ENCODE measurements at places on chromosomes 6 and 20. TPM values are rescaled to one million over a fixed set of nuclear protein-coding genes. Genes with fewer than 3 reads are reported as not detected.

DNA sequence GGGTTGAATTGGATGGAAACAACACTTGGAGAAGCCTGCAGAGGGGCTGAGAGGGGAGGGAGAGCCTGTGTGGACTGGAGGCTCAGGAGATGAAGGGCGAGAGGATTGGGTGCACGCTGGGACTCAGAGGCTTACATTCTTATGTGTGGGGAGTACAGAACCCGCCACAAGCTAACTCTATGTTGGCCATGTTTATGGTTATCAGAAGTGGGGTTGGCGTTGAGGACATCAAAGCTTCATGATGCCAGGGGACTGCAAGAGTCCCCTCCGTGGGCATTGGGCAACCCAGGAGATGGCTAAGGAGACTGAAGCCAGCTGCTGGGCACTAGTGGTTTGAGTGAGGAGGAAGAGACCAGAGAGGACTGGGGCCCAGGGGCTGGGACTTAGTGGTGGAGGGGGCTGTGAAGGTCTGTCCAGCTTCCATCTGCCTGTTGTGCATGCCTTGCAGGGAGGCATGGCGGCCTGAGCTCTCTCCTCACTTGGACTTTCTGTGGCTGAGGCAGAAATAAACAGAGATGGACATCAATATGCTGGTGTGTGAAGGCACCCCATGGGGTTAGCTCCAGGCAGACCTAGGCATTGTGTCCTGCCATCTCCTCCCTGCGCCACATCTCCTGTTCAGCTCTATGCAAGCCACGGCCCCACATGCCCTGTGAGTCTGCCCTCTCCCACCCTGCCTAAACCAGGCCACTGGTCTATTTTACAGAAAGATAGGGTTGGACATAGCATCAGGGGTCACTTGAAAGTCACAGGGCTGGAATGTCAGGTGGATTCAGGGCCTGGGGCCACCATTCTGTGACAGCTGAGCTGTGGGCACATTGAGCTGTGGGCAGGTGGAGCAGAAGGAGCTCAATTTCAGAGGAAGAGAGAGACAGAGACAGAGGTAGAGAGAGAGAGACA, 61.6 kb downstream of the PHACTR3 start:
- no peak for DNase-seq

DNA sequence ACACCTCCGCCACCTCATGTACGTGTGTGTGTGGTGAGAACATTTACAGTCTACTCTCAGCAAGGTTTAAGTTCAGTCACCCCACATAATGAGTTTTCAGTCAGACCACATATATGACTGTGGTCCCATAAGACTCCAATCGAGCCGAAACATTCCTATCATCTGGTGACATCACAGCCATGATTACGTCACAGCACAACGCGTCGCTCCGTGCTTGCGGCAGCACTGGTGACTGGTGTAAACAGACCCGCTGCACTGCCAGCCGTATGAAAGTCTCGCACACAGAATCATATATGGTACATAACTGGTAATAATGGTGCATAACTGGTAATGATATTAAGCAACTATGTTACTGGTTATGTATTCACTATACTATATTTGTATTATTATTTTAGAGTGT, 150.7 kb downstream of the DLL1 start:
- no peak for DNase-seq

- DNase-seq: no peak
Measured at GRCh38 chr20:3796477-3797225, 541 bp downstream of the CDC25B start.

DNA sequence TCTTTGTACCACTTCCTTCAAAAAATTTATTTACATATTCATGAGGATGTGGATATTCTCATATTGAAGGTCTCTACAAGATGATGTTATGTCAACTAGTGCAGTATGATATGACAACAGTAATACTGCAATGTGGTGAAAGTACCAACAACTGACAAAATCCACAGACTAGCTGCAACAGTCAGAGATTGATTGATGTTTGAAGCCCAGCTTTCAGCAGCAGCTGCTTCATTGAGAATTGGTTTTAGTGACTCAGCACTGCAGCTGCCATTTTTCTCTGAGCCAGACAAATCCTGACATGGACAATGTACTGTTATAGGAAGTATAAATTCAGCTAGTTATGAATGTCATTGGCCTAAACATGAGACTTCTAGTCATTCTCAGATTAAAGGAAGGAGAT, 53.8 kb downstream of the PKIB start:
- DNase-seq: no peak

- no peak for DNase-seq
Measured at GRCh38 chr6:159116343-159116742, 52.9 kb upstream of the FNDC1 start.

- no peak for DNase-seq
Measured at GRCh38 chr6:4820704-4821276, 44.6 kb downstream of the CDYL start.

- no peak for DNase-seq
Measured at GRCh38 chr6:45415315-45415714, 37.6 kb upstream of the SUPT3H start.

GRCh38 chr6:75363304-75363703, 78.7 kb upstream of the TMEM30A start:
- DNase-seq: no peak

DNA sequence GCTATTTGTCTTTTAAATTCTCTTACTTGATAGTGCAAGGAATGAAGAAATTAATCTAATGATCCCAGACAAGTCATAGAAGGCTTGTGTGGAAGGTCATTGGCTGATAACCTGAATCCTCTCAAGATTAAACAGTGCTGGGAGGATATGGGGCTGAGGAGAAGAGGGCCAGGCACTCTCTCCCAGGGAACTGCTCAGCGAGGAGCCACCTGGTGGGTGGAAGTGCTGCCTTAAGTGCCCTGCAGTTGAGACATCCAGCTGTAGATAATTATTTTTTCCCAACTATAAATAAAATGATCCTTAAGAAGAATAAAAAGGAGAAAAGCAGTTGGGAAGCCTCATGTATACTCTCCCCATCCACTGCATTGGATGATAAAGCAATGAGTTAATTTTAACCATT, 47.9 kb downstream of the BTBD3 start:
- no peak for DNase-seq

- no peak for DNase-seq
Measured at GRCh38 chr6:26404546-26404945, 2.5 kb downstream of the BTN3A1 start.

Gene MAP7
- 10.6 TPM for polyA plus RNA-seq

GRCh38 chr6:106628658-106629102, 618 bp downstream of the RTN4IP1 start:
- no peak for DNase-seq

Gene PI3
- polyA plus RNA-seq: 188 TPM

GRCh38 chr6:143707697-143708096, 29.9 kb downstream of the PHACTR2 start:
- DNase-seq: no peak

- no peak for DNase-seq
Measured at GRCh38 chr6:82904860-82905259, 160.8 kb downstream of the UBE3D start.

GRCh38 chr6:57313009-57313408, 4.4 kb upstream of the PRIM2 start:
- DNase-seq: no peak

Gene TXLNB
- polyA plus RNA-seq: not detected

GRCh38 chr6:26545627-26546026, 7.5 kb downstream of the HMGN4 start:
- no peak for DNase-seq

Gene COL10A1
- not detected for polyA plus RNA-seq

- DNase-seq: peak; percentile 98
Measured at GRCh38 chr20:45336530-45337366, 11.5 kb downstream of the SDC4 start.

DNA sequence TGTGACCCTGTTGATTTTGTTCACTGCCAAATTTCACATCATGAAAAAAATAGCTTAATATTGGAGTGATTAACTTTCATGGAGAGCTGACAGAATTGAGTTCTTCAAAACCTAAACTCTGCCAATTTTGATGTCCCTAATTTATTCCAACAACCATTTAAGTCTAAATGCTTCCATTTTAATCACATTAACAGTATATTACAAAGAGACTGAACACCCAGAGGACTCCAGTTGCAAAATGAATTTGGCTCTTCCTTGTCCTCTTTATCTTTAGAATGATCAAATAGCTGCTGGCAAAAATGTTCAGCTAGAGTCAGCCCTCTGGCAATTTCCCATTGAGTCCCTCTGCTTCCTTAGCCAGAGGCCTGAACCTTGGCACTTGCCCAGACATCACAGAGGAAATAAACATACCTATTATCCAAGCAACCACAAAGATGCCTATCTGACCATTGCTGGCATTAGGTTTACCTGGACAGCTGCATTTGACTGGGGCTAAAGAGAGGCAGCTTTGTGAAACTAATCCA, 299.0 kb upstream of the STXBP5 start:
- DNase-seq: peak; percentile 86

Gene NT5E
- 148 TPM for polyA plus RNA-seq

GRCh38 chr6:118656847-118657451, 5.6 kb upstream of the CEP85L start:
- DNase-seq: no peak

DNA sequence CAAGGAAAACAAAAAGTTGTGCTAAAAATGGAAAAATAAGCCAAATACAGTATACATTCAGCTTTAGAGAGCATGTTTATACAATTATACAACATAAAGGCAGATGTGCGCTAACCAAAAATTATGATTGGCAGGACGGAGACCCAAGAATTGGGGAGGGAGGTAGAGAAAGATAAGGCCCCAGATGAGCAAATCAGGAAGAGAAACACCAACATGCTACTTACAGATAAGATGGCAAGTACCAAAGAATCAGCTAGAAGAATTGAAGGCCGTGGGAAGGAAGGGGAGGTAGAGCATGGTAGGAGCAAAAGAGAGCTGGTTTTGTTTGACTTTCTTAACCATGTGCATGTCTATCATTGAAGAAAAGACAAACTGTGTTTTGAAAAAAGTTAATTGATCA, 45.4 kb downstream of the PRND start:
- no peak for DNase-seq

DNA sequence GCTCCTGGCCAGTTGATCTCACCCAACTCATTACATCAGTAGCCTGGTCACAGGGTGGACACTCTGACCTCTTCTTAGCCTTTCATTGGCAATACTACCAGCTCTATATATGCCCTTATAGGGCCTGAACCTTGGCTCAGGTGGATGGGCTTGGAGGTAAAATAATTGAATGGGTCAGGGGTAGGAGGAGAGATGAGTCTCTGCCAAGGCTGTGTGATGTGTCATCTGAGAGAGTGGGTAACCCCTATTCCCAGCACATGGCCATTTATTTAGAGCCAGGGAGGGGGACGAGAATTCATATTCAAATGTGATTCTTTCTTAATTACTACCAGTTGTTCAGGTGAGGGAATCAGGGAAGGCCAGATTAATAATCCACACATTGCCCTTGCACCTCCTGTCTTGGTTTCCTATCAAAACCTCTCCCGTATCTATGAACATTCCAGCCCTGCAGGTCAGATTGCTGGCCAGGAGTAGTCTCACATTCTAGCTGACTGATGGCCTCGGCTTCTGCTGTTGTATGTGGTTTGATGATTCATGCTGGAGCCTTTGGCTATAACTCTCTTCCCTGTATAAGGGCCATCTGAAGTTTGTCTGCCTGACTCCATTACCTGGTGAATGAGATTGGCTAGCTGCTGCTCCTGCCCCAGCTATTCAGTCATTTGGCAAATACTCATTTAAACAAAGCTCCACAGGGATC, 13.4 kb downstream of the C20orf173 start:
- DNase-seq: peak; percentile 86

- DNase-seq: no peak
Measured at GRCh38 chr6:10558565-10558964, 37.4 kb downstream of the GCNT2 start.

GRCh38 chr6:119542037-119542436, 192.5 kb upstream of the MAN1A1 start:
- no peak for DNase-seq

Gene DEFB121
- polyA plus RNA-seq: not detected

Gene HS3ST5
- polyA plus RNA-seq: not detected

Gene ITPA
- 37.5 TPM for polyA plus RNA-seq

Gene SLA2
- polyA plus RNA-seq: not detected

Gene LKAAEAR1
- polyA plus RNA-seq: 0.15 TPM

GRCh38 chr6:125346201-125346925, 44.6 kb upstream of the HDDC2 start:
- DNase-seq: no peak

DNA sequence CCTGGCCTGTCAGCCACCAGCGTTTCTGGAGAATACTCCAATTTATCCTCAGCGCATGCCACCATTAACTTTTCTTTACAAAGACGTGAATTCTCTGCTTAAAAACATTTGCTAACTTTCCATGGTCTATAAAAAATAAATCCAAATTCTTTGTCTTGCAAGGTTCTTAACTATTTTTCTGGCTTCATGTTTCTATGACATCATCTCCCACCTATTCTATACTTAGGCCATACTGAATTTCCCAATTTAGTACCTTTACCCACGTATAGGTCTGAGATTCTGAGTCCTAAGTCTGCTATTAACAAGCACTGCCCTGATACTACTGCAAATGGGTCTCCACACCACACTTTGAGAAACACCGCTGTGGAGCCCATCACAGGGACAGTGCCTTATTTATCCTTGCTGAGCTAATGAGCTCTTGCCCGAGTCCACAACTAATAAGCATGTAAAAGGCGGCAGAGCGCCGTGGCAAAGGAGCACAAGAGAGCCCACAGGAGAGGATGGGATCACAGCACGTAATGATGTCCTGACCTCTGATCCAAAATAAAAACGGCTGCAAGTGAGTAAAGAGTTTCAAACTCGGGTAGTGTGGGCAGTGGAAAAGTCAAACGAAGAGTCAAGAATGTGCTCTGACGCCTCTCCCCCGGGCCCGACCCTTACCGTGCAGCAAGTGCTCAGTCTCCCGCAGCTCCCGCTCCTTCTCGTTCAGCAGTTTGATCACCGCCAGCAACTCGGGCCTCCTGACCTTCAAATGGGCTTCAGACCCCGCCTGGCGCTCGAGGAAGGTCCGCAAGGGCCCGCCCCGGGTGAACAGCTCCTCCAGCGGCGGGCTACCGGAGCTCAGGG, 519 bp downstream of the MTRF1L start:
- no peak for DNase-seq

- no peak for DNase-seq
Measured at GRCh38 chr6:152554851-152555250, 82.3 kb downstream of the SYNE1 start.
